ENCODE measurements at places on chromosomes 6 and 20. TPM values are rescaled to one million over a fixed set of nuclear protein-coding genes. Genes with fewer than 3 reads are reported as not detected.

SLC32A1 gene
- not detected for total RNA-seq

SEMG1 gene
- not detected for total RNA-seq

RNF182 gene
- 4.3 TPM for total RNA-seq

PRL gene
- not detected for total RNA-seq

ZMYND8 gene
- total RNA-seq: 73.2 TPM

ZSCAN16 gene
- total RNA-seq: 8.2 TPM

EPHA7 gene
- total RNA-seq: under 0.01 TPM

HLA-DOA gene
- total RNA-seq: not detected

HUS1B gene
- total RNA-seq: 0.98 TPM

OR2J1 gene
- not detected for total RNA-seq

TRIM10 gene
- total RNA-seq: not detected

SLC22A2 gene
- total RNA-seq: not detected

TM9SF4 gene
- 51.1 TPM for total RNA-seq

BPIFB1 gene
- total RNA-seq: not detected

DACT2 gene
- total RNA-seq: not detected

OPRL1 gene
- 1.3 TPM for total RNA-seq

ROS1 gene
- not detected for total RNA-seq

MOG gene
- total RNA-seq: not detected

HAO1 gene
- not detected for total RNA-seq
